ENCODE measurements at places on chromosomes 2 and 18.

GRCh38 chr18:11154368-11154989, 5.1 kb upstream of the PIEZO2 start:
- no peak overlapping the region for H3K4me3 ChIP-seq
- H3K27ac ChIP-seq = no peak overlapping the region
- H3K4me1 ChIP-seq = peaks cover 5% of the 10 kb centered on the region
- no peaks in the 10 kb centered on the region for H3K27me3 ChIP-seq
- no peak for DNase-seq
- H3K36me3 ChIP-seq = no peaks in the 10 kb centered on the region

- H3K4me3 ChIP-seq = no peak overlapping the region
- H3K27me3 ChIP-seq = no peaks in the 10 kb centered on the region
- DNase-seq = no peak
- H3K4me1 ChIP-seq = no peaks in the 10 kb centered on the region
These were observed 104.7 kb downstream of the KLHL29 start for GRCh38 chr2:23489471-23490322.

GRCh38 chr18:36135264-36135663, 5.6 kb downstream of the ELP2 start:
- no peak overlapping the region for H3K4me3 ChIP-seq
- no peak for DNase-seq
- H3K27ac ChIP-seq = no peak overlapping the region
- H3K4me1 ChIP-seq = no peaks in the 10 kb centered on the region

DNA sequence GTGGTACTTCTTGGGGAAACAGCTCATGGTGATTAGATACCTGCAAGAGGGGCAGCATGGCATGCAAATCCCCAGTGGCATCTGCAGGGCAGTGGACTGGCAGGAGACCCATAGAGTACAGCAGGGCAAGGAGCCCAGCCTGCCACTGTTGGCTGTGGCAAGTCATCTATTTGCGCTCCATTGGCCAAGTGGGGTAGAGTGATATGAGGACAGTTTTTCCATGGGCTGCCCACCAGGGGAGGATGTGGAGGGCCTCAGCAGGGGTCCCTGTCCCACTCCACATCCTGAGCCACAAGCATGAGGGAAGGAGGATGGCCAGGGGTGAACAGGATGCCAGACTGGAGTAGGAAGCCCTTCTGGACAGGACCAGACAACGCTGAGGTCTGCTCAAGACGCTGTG, 50.9 kb upstream of the OTOF start:
- no peak overlapping the region for H3K27ac ChIP-seq
- H3K36me3 ChIP-seq = no peaks in the 10 kb centered on the region
- DNase-seq = no peak
- H3K4me1 ChIP-seq = no peaks in the 10 kb centered on the region

GRCh38 chr18:78732273-78733210, 247.1 kb upstream of the SALL3 start:
- H3K27ac ChIP-seq = no peak overlapping the region
- H3K4me3 ChIP-seq = no peak overlapping the region
- no peak for DNase-seq
- H3K4me1 ChIP-seq = no peaks in the 10 kb centered on the region
- no peaks in the 10 kb centered on the region for H3K36me3 ChIP-seq

DNA sequence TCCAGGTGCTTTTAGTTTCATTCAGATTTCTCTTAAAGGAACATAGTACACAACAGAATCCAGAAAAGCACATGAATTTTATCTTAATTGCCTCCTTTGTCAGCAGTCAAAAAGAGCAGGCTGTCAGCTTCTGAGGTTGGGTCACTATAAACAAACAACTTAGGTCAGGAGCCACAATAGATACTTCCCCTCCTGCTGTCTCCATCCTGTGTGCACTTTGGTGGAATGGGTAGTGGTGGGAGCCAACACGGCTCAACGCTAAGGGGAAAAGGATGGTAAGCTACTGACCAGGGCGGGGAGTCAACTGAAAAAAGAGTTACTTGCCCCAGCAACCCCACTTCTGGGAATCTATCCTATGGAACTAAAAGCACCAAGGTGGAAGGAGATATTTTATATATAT, 121.9 kb downstream of the PAX3 start:
- H3K27me3 ChIP-seq = no peaks in the 10 kb centered on the region
- H3K36me3 ChIP-seq = no peaks in the 10 kb centered on the region
- peaks cover 3% of the 10 kb centered on the region for H3K4me1 ChIP-seq
- no peak overlapping the region for H3K4me3 ChIP-seq
- no peak overlapping the region for H3K27ac ChIP-seq

GRCh38 chr2:174597345-174598047, at the start of gene WIPF1:
WIPF1 (minus strand) TSS chr2:174597804; CDS start chr2:174585573, 12,231 bp downstream.
- no peaks in the 10 kb centered on the region for H3K36me3 ChIP-seq
- no peak within 1 kb of the TSS for H3K27ac ChIP-seq
- no peaks in the 10 kb centered on the region for H3K27me3 ChIP-seq
- peaks cover 5% of the 10 kb centered on the region for H3K4me1 ChIP-seq
- DNase-seq = no peak

- no peaks in the 10 kb centered on the region for H3K27me3 ChIP-seq
- H3K27ac ChIP-seq = no peak overlapping the region
- no peaks in the 10 kb centered on the region for H3K36me3 ChIP-seq
These were observed 29.5 kb upstream of the STAT4 start for GRCh38 chr2:191180276-191180675.

DNA sequence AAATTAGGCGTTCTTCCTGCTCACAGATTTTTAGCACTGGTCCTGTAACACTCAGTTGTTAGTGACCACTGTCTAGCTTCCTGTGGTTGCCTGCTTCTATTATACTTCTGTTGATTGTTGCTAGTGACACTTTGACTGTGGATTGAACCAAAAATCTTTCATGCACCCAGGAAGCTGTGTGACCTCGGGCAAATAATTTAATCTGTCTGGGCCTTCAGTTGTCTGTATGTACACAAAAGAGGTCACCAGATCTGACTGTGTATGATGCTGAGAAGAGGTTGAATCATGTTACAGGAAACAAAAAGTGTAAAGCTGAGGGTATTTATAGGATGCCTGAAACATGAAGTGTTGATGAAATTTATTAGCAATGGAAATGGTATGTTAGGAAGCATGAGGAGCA, 12.7 kb downstream of the ICOS start:
- no peak overlapping the region for H3K4me3 ChIP-seq
- H3K36me3 ChIP-seq = no peaks in the 10 kb centered on the region
- no peak overlapping the region for H3K27ac ChIP-seq
- H3K4me1 ChIP-seq = no peaks in the 10 kb centered on the region
- no peak for DNase-seq
- peaks cover 1% of the 10 kb centered on the region for H3K27me3 ChIP-seq

DNA sequence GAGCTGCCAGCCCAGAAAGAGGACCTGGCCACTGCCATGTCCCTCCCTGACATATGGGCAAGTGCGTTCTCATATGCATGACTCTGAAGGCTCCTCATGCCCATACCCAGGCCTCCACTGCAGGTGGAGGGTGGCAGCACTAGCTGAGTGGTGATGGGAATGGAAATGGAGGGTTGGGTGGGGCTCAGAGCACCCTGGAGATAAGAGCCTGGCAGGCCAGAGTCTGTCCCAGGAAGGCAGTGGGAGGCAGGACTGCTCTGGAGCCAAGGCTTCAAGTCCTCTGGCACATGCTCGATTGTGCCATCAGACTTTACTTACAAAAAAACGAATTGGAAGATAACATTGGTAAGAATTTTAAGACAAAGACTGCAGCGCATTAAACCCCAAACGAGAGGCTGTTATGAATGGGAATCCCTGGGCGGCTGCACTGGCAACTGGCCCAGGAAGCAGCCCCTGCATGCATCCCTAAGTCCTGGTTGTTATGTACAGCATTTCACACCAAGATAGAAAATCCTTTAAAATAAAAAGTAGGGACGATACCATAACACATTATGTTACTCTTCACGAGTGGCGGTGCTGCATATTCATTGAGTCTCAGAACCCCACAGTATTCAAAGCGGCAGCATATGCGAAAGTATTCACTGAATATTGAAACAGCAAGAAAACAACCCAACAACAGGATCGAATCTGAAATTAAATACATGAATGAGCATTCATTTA, 81.7 kb upstream of the FAM98A start:
- no peaks in the 10 kb centered on the region for H3K27me3 ChIP-seq
- peaks cover 5% of the 10 kb centered on the region for H3K4me1 ChIP-seq
- no peaks in the 10 kb centered on the region for H3K36me3 ChIP-seq
- no peak overlapping the region for H3K4me3 ChIP-seq
- no peak overlapping the region for H3K27ac ChIP-seq

GRCh38 chr2:191410646-191411436, 165.6 kb downstream of the MYO1B start:
- H3K4me1 ChIP-seq = no peaks in the 10 kb centered on the region
- DNase-seq = no peak
- H3K27ac ChIP-seq = no peak overlapping the region
- no peak overlapping the region for H3K4me3 ChIP-seq
- peaks cover 63% of the 10 kb centered on the region for H3K36me3 ChIP-seq

GRCh38 chr2:237242091-237242536, 156.4 kb downstream of the COPS8 start:
- no peaks in the 10 kb centered on the region for H3K27me3 ChIP-seq
- DNase-seq = no peak
- H3K4me3 ChIP-seq = no peak overlapping the region

DNA sequence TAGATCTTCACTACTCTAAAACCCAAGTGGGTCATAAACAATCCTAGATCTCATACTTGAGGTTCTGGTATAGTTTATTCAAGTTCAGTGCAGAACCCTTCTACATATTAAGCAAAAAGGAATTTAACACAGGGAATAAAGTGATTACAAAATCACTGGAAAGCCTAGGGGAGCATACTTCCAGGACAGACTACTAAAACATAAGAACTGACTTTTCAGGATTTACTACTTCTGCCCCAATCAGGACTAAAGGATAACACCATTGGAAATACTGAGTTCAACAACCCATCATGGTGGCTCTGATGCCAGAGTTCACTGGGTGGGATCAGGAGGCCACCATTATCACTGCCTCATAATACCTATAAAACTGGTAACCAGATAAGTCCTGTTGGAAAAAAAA, 123.6 kb downstream of the DNAH7 start:
- DNase-seq = no peak
- no peak overlapping the region for H3K4me3 ChIP-seq
- no peaks in the 10 kb centered on the region for H3K36me3 ChIP-seq
- H3K27me3 ChIP-seq = no peaks in the 10 kb centered on the region

GRCh38 chr2:229335330-229335729, 64.2 kb upstream of the PID1 start:
- H3K36me3 ChIP-seq = no peaks in the 10 kb centered on the region
- H3K27ac ChIP-seq = no peak overlapping the region
- no peak for DNase-seq
- no peaks in the 10 kb centered on the region for H3K27me3 ChIP-seq
- no peak overlapping the region for H3K4me3 ChIP-seq

DNA sequence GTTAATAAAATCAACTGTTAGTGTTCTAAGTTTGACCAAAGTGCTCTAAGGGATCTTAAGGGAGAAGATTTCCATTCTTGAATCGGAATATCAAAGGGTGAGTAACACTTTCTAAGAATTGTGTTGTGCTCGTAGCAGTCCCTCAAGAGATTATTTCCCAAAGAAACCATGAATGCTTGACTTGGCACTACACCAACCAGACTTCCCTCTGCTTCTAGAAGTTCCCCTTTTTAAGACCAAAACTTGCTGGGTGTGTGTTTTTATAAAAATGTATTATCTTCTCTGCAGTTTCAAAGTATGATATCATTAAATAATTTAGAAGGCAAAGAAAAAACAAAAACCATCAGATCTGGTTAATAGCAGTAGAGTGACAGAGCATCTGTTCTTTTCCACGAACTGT, 522.0 kb upstream of the FAM98A start:
- no peak for DNase-seq
- H3K27me3 ChIP-seq = no peaks in the 10 kb centered on the region
- no peak overlapping the region for H3K27ac ChIP-seq
- no peaks in the 10 kb centered on the region for H3K36me3 ChIP-seq
- no peaks in the 10 kb centered on the region for H3K4me1 ChIP-seq

DNA sequence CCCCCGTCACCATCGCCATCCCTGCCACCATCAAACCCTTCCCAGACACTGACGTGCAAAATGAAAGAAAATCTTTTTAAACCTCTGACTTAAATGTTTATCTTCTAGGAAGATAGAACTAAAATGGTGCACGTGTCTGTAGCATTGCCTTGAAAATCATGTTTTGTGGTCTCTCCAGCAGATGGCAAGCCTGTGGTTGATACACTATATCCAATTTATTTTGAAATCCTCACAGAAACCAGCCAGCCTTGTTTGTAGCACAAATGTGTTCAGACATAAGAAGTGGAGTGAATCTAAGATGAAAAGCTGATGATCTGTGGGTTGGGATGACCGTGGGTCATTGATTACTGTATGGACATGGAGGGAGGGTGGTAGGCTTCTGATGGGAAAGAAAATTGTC, 436.2 kb upstream of the SMIM21 start:
- no peak overlapping the region for H3K4me3 ChIP-seq
- DNase-seq = no peak
- H3K27ac ChIP-seq = no peak overlapping the region
- H3K27me3 ChIP-seq = no peaks in the 10 kb centered on the region
- no peaks in the 10 kb centered on the region for H3K4me1 ChIP-seq

DNA sequence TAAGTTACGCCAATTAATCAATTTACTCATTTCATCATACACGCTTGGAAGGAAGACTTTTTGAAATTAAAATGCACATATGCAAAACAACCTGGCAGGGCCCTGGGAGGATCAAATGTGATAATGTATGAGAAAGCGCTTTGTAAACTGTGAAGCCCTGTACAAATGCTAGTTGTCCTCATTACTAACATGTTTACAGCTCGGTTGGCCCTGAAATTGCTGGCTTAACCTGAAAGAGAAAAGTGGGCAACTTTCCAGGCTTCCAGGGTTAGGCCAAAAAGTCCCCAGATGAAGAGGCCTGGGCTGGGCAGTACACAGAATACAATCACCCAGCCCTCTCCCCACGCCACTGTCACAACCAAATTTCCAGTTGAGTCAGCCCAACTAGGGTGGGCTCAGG, 60.2 kb downstream of the DNMT3A start:
- H3K27me3 ChIP-seq = no peaks in the 10 kb centered on the region
- no peak for DNase-seq
- no peak overlapping the region for H3K4me3 ChIP-seq
- H3K36me3 ChIP-seq = no peaks in the 10 kb centered on the region
- H3K4me1 ChIP-seq = peaks cover 3% of the 10 kb centered on the region

DNA sequence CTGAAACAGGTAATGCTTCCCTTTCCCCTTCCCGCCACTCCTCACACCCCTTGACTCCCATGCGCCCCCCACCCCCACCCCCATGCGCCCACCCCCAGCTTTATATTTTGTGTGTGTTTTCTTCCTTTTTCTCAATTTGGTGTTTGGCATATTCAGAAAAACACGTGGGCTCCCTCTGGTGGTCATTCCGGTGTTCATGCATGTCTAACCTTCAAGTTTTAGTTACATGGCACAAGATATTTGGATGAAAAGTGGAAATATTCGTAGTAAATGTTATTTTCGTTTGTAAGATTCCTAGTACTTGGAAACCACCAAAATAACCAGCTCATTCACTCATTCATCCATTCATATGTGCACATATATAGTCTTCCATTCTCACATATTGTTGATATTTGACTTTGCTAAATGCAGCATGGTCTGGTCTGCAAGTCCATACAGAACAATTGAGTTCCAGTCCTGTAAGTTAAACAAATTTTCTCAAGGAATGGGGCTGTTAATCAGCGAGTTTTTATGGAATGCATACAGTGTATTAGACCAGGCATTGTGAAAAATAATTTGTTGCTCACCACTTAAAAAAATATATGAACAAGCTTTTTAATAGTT, 143.6 kb upstream of the MAP3K20 start:
- peaks cover 7% of the 10 kb centered on the region for H3K4me1 ChIP-seq
- no peak overlapping the region for H3K27ac ChIP-seq
- no peak overlapping the region for H3K4me3 ChIP-seq
- H3K27me3 ChIP-seq = no peaks in the 10 kb centered on the region

Data from H1 (cell line).